ENCODE measurements at places on chromosomes 1 and 21.

- DNase-seq, result no peak
- no peaks in the 10 kb centered on the region for H3K36me3 ChIP-seq
- peaks cover 24% of the 10 kb centered on the region for H3K4me1 ChIP-seq
- H3K4me3 ChIP-seq, result peak overlapping the region; percentile 56
These were observed 41.8 kb upstream of the ATF3 start for GRCh38 chr1:212566522-212567479.

DNA sequence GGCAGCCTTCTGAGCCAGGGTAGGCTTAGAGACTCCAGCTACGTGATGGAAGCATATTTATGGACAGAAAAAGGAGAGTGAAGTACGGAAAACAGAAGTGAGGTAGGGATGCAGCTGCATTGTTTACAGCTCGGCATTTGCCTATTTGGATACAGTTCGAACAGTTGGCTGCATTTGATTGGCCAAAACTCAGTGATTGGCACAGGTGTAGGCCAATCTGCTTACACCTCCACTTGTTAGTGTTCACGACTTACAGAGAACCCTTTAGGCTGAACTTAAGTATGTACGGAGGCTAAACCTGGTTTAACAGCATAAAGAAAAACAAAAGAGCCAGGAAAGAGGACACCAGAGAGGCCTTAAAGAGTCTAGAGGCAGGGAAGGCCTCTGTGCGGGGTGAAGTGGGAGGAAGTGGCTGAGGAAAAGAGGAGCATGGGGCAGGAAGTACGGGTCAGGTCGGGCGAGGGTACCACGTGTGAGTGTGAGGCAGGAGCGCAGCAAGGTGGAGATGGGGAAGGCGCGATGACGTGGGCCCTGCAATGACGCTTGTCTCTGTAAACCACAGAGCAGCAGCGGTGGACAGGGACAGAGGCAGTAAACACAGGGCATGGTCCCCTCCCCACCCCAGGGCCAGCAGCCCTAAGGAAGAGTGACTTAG, 32.0 kb downstream of the RSPH1 start:
- H3K27ac ChIP-seq, result no peak overlapping the region
- peaks cover 15% of the 10 kb centered on the region for H3K27me3 ChIP-seq
- DNase-seq, result no peak
- no peaks in the 10 kb centered on the region for H3K36me3 ChIP-seq

- no peak for DNase-seq
- no peak overlapping the region for H3K4me3 ChIP-seq
- H3K36me3 ChIP-seq, result no peaks in the 10 kb centered on the region
- H3K27me3 ChIP-seq, result no peaks in the 10 kb centered on the region
These were observed 233.7 kb upstream of the NFIA start for GRCh38 chr1:60848583-60849188.

DNA sequence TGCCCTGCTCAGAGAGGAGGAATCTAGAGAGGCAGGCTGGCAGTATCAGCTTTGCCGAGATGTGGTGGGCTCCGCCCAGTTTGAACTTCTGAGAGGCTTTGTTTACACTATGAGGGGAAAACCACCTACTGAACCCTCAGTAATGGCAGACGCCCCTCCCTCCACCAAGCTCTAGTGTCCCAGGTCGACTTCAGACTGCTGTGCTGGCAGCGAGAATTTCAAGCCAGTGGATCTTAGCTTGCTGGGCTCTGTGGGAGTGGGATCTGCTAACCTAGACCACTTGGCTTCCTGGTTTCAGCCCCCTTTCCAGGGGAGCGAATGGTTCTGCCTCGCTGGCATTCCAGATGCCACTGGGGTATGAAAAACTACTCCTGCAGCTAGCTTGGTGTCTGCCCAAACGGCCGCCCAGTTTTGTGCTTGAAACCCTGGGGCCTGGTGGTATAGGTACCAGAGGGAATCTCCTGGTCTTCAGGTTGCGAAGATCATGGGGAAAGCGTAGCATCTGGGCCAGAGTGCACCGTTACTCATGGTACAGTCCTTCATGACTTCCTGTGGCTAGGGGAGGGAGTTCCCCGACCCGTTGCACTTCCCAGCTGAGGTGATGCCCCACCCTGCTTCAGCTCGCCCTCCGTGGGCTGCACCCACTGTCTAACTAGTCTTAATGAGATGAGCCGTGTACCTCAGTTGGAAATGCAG, 43.6 kb downstream of the C21orf91 start:
- H3K27ac ChIP-seq, result no peak overlapping the region
- no peaks in the 10 kb centered on the region for H3K36me3 ChIP-seq
- H3K4me1 ChIP-seq, result no peaks in the 10 kb centered on the region
- no peak overlapping the region for H3K4me3 ChIP-seq
- no peak for DNase-seq

GRCh38 chr1:94255476-94255875, 18.1 kb upstream of the ARHGAP29 start:
- no peak overlapping the region for H3K4me3 ChIP-seq
- H3K27ac ChIP-seq, result no peak overlapping the region
- H3K27me3 ChIP-seq, result no peaks in the 10 kb centered on the region

DNA sequence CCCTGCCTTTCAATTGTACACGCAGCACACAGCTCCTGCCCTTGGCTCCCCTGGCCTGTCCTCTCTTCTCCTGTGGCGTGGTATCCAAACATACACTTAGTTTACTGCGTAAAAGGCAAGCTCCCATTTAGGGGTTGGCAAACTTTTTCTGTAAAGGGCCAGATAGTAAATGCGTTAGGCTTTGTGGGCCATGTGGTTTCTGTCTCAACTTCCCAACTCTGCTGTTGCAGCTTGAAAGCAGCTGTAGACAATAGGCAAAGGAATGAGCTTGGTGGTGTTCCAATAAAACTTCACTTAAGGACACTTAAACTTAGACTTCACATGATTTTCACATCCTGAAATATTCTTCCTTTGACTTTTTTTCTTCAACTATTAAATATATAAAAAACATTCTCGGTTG, 63.3 kb downstream of the RHOU start:
- H3K27me3 ChIP-seq, result no peaks in the 10 kb centered on the region
- no peaks in the 10 kb centered on the region for H3K36me3 ChIP-seq
- no peak overlapping the region for H3K27ac ChIP-seq
- DNase-seq, result no peak
- no peak overlapping the region for H3K4me3 ChIP-seq
- no peaks in the 10 kb centered on the region for H3K4me1 ChIP-seq

DNA sequence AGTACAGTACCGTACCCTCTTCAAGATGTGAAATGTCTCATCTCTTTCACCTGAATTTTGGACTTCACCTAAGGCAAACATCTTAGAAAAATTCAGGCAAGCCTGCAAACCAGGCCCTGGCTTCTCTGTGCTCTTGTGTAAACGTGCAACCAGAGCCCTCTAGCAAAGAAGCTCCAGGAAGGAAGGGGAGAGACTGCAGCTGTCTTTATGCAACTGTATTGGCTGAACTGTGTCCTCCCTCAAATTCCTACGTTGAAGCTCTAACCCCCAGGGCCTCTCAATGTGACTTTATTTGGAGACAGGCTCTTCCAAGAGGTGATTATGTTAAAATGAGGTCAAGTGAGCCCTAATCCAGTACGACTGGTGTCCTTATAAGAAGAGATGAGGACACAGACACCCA, 60.3 kb downstream of the SLC45A1 start:
- DNase-seq, result peak; percentile 52
- no peak overlapping the region for H3K4me3 ChIP-seq
- H3K4me1 ChIP-seq, result peaks cover 82% of the 10 kb centered on the region
